ENCODE measurements at places on chromosomes 2 and 18. TPM values are rescaled to one million over a fixed set of nuclear protein-coding genes. Genes with fewer than 3 reads are reported as not detected.
A peak's percentile ranks its signal among the peaks of the same experiment; 100 is the strongest.

DNA sequence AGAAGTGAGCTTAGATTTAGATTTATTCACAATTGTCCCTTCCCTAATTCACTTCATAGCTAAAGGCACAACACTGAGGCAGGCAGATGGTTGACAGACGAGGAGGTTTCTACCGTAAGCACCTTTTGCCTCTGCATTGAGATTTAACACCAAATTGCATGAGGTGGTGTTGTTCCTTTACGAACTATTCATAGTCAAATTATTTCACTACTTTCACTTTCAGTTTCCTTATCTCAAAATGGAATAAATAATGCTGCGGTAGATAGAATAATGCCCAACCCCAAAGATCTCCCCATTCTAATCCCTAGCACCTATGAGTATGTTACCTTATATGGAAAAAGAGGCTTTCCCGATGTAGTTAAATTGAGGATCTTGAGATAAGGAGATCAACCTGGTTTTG is 58.9 kb upstream of the LINC00305 start:
- DNase-seq, result no peak

TUBA3D gene
- total RNA-seq, result not detected

GRCh38 chr2:11503354-11503927 is 30.4 kb upstream of the GREB1 start:
- DNase-seq, result no peak

DNA sequence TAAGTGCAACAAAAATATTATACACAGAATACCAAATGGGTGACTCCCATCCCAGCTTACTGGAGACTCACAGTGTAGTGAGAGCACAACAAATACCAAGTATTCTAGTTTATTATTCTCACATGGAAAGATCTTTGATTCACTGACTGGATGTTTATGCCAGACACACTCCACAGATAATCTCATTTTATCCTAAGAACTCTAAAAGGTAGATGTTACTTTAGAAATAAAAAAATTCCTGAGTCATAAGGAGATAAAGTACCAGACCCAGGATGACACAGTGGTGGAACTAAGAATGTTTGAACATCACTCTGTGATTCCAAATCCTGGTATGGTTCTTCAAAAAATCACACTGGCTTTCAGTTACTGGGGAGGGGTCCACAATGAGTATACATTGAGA is 136.2 kb downstream of the CDH2 start:
- no peak for DNase-seq

CFAP210 gene
- not detected for total RNA-seq

PLCL1 gene
- total RNA-seq, result 11.6 TPM

GRCh38 chr2:239025096-239025801 is 177.4 kb downstream of the TWIST2 start:
- DNase-seq, result peak; percentile 60

NGEF gene
- total RNA-seq, result 2.3 TPM

AKAIN1 gene
- total RNA-seq, result not detected

DNA sequence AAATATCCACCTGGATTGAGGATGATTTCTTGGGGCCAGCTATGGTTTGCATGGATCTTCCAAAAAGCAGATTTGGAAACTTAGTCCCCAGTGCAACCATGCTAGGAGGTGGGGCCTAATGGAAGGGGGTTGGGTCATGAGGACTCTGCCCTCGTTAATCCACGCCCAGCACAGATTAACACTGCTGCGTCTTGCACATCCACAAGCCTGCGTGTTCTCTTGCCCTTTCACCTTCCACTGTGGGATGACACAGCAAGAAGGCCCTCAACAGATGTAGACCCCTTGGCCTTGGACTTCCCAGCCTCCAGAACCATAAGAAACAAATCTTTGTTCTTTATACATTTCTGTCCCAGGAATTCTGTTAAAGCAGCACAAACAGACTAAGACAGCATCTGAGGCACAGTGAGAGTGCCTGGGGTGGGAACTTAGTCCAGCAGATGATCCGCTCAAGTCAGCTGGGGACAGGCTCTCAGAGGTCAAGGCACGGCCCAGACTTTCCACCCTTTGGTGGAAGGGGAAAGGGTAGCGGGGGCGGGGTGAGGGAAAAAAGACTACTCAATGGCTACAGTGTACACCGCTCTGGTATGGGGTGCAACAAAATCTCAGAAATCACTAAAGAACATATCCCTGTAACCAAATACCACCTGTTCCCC is 2.4 kb downstream of the RAB17 start:
- DNase-seq, result peak; percentile 12

- DNase-seq, result no peak
Measured at GRCh38 chr18:37514953-37515352, 50.6 kb downstream of the CELF4 start.

DNA sequence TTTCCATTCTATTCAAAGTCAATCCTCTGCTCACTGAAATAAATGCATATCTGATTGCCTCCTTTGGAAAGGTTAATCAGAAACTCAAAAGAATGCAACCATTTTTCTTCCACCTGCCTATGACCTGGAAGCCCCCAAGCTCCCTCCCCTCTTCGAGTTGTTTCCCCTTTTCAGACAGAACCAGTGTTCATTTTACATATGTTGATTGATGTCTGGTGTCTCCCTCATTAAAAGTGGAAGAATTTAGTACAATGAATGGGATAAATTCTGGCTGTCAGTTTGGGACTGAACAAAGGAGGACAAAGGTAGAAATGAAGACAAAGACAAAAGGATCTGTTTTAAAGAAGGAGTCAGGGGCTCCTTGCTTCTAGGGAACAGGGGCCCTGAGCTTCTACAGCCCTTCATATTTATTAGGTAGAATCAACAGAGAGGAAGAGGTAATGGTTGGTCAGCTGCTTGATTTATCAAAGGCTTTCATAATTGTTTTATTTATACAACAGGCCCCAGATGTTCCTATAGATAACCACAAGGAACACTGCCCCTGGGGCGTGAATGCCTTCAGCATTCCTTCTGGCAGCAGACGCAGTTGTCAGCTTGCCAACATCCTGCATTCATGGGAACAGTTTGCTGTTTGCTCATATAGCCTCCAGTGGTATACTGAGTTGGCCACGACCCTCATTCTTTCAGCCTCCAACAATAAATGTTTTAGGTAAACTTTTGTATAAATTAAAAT is 949.8 kb upstream of the LRATD1 start:
- DNase-seq, result no peak

DNA sequence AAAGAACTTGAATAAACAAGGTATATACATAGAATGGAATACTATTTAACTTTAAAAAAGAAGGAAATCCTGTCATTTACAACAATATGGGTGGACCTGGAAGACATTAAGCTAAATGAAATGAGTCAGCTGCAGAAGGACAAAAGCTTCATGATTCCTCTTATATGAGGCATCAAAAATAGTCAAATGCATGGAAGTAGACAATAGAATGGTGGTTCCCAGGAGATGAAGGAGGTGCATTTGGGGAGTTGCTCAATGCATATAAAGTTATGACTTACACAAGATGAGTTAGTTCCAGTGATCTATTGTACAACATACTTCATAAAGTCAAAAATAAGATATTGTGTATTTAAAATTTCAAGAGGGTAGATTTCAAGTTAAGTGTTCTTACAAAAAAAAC is 426.1 kb upstream of the UBE2E3 start:
- no peak for DNase-seq

GRCh38 chr2:137223722-137224121 is 458.4 kb downstream of the THSD7B start:
- no peak for DNase-seq

DNA sequence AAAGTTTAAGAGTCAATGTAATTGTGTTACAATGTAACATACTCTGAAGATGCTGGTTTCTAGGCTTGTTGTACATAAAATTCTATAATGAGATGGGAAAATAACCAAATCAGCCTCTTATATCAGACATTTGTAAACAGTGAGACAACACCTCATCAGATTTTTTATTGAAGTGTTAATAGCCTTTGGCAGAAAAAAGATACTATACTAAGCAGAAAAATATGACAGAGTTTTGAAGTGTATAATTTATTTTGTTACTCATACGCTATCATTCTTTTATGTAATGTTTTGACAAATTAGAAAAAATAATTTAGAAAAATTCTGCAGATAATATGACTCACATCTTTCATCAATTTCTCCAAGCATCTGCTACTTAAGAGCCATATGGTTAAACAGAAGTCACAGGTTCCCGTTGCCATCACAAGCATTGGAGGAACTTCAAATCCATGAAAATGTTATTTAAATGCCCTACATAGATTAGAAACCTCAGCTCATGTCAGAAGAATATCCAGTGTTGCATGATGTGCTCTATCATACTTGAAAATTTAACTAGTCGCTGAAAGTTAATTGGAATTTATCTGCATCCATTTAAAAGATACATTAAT is 535.4 kb downstream of the LRP1B start:
- no peak for DNase-seq

CYS1 gene
- total RNA-seq, result 11.4 TPM

DNA sequence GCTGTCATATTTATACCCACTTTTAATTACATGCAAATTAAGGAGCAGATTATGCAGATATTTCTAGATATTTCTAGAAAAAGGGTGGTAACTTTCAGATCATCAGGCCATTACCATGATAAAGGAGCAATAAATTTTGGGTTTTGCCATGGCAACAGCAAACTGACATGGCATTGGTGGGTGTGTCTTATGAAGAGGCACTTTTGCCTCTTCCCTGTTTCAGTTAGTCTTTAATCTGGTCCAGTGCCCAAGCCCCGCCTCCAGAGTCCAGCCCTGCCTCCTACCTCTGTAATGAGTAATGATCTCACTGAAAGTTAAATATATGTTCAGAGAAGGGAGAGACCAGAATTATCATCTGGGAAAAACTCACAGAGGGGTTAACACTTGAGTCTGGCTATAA is 124.8 kb downstream of the SCG2 start:
- no peak for DNase-seq

CGREF1 gene
- total RNA-seq, result 8.1 TPM

GRCh38 chr2:205959521-205959920 is 126.5 kb downstream of the INO80D start:
- DNase-seq, result no peak

DNA sequence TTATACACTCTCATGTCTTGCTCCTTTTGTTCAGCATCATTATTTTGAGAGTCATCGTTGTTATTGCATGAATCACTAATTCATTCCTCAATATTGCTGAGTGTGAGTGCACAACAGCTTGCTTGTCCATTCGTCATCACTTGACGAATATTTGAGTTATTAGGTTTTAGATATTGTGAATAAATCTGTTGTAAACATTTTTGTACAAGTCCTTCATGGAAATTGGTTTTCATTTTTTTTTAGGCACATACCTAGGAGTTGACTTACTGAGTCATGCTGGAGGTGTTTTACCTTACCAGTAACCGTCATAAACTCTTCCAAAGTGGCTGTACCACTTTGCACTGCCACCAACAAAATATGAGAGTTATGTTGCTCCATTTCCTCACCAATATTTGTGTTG is 84.2 kb upstream of the NCK2 start:
- DNase-seq, result no peak

SMCHD1 gene
- 71.0 TPM for total RNA-seq

GRCh38 chr2:12856934-12857601 is 140.3 kb downstream of the TRIB2 start:
- DNase-seq, result no peak

- DNase-seq, result no peak
Measured at GRCh38 chr2:125405816-125406215, 1250.1 kb upstream of the GYPC start.

GRCh38 chr2:45343251-45344017 is 267.6 kb downstream of the SRBD1 start:
- DNase-seq, result no peak

DNA sequence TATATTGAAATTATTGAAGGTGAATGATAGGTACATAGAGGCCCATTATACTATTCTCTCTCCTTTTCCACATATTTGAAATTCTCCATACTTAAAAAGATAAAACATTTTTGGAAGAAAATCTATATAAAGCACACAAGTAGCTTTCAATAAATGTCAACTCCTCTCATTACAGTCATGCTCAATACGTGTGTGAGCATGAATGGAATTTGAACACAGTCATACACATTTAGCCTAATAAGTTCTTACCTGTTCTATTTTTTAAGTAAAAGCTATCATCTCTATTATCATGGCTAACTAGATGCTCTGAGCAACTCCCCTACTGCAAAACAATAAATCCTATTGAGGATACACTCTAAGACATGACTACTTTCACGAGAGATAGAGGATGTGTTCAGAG is 41.9 kb upstream of the SPATS2L start:
- no peak for DNase-seq

GRCh38 chr2:221561770-221562169 is 10.3 kb downstream of the EPHA4 start:
- no peak for DNase-seq

DNA sequence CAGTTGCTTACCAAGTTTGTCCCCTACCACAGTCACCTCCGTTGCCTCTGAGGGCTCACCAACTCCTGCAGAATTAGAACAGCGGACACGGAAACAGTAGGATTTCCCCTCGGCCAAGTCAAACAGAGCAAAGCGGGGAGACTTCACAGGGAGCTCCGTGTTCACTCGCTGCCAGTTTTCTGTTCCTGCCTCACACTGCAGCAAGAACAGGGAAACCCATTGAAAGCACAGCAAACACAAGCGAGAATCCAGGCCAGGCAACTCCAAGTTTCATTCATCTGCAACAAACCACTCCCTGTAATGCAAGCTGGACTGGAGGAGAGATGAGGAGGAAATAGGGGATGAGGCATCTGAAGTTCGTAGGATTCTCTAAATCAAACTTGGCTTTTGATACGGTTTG is 84.2 kb downstream of the MYOM1 start:
- no peak for DNase-seq

DNA sequence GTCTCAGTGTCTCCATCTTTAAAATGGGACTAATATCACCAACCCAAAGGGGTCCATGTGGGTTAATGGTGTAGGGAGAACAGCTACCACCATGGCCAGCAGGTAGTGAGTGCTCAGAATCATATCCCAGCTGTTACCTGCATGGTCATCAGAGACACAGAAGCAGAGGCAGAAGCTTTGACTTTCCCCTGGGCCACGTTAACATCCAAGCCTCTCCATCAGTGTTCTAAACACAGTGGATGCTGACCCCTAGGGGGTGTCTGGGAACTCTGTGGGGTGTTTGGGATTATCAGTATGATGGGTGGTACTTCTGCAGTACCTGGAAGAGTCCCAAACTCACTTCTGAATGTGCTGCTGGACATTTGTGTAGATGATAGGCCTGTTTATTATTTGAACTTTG is 93.6 kb downstream of the GYPC start:
- DNase-seq, result no peak

GRCh38 chr2:85560812-85561279 is 447 bp downstream of the GGCX start:
- DNase-seq, result no peak

- no peak for DNase-seq
Measured at GRCh38 chr2:196372811-196373664, 201.7 kb upstream of the STK17B start.

- no peak for DNase-seq
Measured at GRCh38 chr18:66317243-66318090, 286.4 kb downstream of the CDH19 start.

- DNase-seq, result no peak
Measured at GRCh38 chr2:124763611-124764010, 738.5 kb downstream of the CNTNAP5 start.

UGT1A4 gene
- total RNA-seq, result not detected

- DNase-seq, result no peak
Measured at GRCh38 chr18:52670896-52671295, 330.9 kb downstream of the DCC start.

NTSR2 gene
- not detected for total RNA-seq

GRCh38 chr18:77940566-77940965 is 690.9 kb downstream of the GALR1 start:
- DNase-seq, result no peak

MOGAT1 gene
- not detected for total RNA-seq

- no peak for DNase-seq
Measured at GRCh38 chr2:231680285-231680991, 27.9 kb upstream of the PTMA start.

KCNJ3 gene
- 5.1 TPM for total RNA-seq

Measured in aorta (tissue), 5 donors.